Activated naive CD4-positive, alpha-beta T cell treated with anti-CD3 and anti-CD28 coated beads for 36 hours (primary cell): ENCODE measurements at places on chromosomes 3 and 15.

DNA sequence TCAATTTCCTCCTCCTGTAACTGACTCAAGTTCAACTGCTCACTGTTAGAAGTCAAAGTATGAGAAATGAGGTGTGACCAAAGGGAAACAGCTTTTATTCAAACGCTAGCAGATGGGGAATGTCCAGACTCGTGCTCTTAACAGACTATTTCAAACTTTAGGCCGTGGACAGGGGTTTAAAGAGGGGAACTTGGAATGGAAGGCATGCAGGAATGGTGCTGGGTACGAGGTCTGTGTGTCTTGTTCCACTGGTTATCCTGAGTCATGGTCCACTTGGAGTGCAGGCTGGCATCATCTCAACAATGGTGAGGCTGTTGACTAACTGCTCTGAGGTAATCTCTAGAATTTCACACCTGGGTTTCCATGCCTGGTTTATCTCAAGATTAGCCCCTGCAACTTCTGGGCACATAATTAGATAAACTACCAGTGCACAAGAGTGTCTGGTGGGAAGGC, 22.9 kb upstream of the DNAAF4 start:
- DNase-seq, result no peak

DNA sequence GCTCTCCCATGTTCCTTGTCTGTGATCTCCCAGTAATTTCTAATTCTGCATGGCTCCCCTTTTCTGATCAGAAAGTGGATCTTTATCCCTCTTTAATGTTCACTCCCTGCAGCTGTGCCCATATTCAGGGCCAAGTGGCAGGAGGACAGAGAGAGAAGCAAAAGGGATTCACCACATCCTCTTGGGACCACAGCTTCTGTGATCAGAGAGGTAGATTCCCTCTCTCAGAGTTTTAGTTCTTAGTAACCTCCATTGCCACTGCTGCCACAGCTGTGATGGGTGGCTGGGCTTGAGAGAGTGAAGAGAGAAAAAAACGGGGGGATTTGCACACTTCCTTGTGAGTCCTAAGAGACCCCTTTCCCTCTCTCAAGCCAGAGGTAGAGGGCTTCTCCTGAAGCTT, 49.2 kb downstream of the GLCE start:
- DNase-seq, result no peak

DNA sequence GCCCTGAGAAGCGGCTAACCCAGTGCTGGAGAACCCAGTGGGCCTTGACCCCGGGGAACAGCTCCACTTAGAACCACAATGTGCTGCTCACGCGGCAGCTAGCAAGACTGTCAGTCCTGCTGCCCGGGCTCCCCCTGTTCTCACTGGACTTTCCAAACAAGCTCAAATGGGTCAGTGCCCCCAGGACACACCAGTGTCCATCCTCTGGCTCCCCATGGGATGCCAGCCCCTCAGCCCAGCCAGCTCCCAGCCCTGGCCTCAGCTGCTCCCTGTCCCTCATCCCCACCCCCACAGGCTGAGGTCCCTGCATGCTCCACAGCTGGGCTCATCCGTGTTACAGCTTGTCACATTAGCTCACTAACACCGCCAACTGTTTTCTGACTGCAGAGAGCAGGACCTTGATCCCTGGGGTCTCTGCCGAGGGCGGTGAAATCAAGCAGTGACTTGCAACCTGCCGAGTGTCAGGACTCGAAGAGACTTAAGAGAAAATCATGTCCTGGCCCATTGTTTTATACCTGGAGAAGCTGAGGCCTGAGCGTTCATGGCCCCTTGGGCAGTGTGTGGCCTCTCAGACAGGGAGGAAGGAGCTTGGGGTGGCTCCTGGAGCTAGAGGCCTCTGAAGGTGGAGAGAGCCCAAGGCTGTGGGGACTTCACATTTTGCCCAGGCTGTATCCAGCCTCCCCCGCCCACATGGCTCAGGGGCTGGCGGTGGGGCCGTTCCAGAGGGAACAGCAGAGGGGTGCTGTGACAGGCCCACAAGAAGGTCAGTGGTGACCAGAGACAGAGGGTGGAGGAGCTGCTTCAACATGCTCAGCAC, 157.5 kb downstream of the MEGF11 start:
- DNase-seq, result no peak

GRCh38 chr3:179971280-179971679, 65.5 kb downstream of the PEX5L start:
- DNase-seq, result no peak

DNA sequence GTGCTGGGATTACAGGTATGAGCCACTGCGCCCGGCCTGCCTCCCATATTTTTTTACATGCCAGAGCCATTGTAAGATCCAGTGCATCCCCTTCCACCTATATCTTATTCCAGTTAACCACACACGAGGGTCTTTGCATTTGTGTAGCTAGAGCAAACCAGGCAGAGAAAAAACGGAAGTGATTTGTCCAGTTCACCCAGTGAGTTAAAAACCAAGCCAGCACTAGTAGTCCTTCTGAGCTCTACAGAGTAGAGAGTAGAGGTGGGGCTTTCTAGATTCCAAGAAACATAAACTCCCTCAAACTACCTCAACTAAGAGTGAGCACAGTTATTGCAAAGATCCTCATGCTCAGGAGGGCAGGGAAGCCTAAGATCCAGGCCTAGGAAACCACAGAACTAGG, 34.7 kb downstream of the TMEM158 start:
- DNase-seq, result no peak

- no peak for DNase-seq
Measured at GRCh38 chr15:47439146-47440111, 277.9 kb upstream of the SEMA6D start.

DNA sequence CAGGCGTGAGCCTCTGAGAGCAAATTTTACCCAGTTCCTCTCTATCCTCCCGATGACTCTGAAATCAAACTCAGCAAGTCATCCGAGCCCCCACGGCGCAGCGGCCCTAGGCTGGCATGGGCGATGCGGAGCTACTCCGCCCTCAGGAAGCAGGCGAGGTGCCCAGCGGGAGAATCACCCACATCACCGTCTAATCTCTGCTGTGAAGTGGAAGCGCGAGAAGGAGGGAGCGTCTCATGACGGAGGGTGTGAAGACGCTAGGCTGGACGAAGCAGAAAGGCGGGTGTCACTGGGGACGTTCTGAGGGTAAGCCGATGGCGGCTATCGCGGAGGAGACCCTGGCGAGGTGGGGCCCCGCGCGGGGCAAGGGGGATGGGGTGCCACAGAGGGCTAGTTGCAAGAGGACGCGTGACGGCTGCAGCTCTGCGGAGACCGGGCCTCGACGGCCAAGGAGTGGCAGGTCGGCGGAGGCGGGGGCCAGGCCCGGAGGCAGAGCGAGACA, 9.1 kb upstream of the GNAI2 start:
- peak; percentile 67 for DNase-seq

GRCh38 chr3:44076221-44076829, 165.4 kb upstream of the TOPAZ1 start:
- DNase-seq, result no peak

DNA sequence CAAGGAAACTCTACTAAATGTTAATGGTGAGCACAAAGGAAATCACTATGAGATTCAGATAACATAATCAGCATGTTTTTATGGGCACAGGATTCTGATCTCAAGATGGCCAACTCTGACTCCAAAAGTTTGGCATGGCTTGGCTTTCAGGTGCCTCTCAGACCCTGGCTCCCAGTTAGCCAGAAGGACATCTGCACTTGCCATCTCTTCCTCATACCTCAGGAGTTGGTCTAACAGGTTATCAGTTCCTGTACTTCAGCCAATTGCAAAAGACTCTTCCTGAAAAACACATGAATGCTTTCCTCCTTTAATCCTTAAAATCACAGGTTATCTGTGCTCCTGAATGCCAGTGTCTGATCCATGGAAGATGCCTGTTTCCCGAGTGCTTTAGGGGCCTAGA, 25.0 kb downstream of the TMPRSS7 start:
- DNase-seq, result no peak

DNA sequence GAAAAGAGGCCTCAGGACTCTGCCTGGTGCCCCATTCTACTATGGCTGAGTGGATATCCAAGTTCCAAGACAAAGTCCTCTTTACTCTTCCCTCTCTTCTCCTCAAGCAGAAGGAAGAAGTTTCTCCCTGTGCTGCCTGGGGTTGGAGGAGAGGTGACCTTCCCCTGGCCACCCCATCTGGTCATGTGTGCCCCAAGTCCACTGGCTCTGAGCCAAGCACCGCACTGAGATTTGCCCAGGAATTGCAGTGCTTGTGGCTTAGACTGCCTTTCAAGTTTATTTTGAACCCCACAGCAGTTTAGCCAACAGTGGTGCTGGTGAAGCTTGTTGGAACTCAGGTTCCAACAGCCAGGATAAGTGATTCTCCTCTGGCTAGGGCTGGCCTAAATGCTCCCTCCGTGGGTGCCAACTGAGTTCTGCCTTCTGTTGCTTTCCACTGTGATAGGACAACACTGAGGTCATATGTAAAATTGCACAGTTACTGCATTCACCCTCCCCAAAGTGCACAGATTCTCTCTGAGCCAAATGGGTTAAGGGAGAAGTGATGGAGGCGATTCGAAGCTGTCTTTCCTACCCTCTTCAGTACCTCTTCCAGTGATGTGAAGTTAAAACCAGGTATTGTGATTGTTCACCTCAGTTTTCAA, 69.9 kb downstream of the TMCO5A start:
- DNase-seq, result no peak

GRCh38 chr15:74857082-74857655, 14.2 kb upstream of the ULK3 start:
- DNase-seq, result no peak

GRCh38 chr3:128799653-128800052, 73.7 kb downstream of the RAB7A start:
- DNase-seq, result no peak

DNA sequence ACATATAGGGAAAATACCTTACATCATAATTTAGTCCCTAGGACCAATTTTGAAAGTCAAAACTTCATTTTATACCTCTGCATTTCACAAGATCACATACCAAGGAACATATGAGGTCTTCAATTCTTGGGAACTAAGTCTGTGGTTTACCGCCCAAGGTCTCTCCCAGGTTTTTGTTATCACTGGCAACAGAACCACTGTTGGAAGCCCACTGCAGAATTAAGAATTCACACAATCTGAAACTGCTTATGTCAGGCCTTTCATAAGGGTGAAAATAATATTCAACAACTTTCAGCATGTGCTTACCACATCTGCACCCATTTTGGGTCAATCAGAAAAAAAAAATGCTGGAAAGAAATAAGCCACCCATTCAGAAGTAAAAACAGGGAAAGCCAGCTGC, 107.2 kb upstream of the MME start:
- no peak for DNase-seq

- no peak for DNase-seq
Measured at GRCh38 chr3:153967260-153967659, 153.9 kb upstream of the ARHGEF26 start.

DNA sequence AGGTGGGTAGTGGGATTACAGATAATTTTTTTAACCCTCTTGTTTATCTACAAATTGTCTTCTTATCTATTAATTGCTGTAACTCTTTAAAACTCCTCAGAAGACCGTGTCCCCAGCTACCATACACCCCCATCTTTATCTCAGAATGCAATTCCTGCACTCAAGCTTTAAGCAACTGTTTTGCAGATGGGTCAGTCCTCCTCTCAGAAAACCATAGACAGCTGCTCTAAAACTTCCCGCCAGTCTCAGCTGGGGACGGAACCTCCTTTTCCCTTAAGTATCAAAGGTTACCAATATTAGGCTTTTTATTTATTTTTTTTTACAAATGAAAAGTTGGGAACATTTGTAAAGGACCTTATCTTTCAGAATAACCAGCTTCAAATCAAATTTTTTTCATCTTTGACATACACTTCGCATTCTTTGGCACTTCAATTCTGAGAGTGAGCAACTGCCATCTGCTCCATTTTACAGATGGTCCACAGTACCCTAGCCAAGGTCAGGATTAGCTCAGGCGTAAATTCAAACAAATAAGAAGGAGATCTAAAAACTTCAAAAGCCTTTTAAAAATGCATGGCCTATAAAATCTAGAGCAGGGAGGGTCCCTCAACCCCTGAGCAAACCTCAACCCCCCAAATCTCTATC, 1.3 kb downstream of the GATM start:
- no peak for DNase-seq

DNA sequence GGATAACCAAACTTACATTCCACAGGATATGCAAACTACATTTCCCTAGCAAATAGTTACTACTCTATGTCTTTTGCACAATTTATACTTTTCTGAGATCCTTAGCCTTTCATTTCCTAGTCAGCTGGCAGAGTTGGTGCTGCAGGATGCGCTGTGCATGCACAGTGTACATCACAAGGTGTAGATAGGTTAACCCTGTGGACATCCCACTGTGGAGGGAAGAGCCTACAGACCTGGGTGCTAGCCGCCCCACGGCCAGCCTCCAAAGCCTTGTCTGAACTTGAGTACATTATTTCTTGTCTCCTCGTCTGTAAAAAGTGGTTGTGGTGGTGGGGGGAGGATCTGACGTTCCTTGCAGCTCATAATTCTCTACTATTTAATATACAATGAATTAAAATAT, 3.5 kb downstream of the TNFSF10 start:
- DNase-seq, result peak; percentile 30

GRCh38 chr15:39172380-39173281, 408.2 kb upstream of the THBS1 start:
- DNase-seq, result no peak

DNA sequence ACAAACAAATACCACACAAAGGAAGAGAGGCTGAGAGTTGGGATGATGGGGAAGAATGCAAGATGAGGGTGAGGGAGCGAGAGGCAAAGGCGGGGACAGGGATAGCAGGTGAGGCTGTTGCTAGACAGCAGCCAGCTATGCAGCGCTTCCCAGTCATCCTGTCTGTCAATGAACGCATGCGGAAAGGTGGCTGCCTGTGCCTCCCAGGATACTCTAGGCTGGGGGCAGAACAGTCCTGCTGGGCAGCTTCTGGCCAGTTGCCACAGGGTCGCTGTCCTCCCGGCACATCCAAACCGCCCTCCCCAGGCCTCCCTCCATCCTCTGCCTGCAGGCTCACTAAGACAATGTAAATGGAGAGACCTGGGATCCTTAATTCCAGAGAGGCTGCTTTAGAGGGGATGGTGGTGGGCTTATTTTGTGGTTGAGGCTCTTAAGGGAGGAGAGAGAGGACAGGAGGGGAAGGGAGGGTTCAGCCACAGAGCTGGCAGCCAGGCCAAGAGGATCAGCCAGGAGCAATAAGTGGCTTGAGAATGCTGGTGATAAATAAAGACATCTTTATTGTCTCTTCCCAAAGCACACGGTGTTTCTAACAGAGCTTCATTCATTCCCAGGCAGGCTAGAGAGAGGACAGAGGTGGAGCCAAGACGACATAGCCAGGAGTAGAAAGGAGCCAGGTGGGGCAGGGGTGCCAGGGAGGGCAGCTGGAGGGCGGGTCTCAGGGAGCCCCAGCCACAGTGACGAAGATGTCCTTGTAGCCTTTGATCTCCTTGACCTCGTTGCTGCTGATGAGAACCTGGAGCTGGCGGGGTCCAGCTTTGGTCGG, 9.2 kb upstream of the TGM5 start:
- DNase-seq, result no peak

GRCh38 chr15:65374821-65375401, 2.9 kb downstream of the IGDCC3 start:
- no peak for DNase-seq
